ENCODE measurements at places on chromosomes 2 and 18.

DNA sequence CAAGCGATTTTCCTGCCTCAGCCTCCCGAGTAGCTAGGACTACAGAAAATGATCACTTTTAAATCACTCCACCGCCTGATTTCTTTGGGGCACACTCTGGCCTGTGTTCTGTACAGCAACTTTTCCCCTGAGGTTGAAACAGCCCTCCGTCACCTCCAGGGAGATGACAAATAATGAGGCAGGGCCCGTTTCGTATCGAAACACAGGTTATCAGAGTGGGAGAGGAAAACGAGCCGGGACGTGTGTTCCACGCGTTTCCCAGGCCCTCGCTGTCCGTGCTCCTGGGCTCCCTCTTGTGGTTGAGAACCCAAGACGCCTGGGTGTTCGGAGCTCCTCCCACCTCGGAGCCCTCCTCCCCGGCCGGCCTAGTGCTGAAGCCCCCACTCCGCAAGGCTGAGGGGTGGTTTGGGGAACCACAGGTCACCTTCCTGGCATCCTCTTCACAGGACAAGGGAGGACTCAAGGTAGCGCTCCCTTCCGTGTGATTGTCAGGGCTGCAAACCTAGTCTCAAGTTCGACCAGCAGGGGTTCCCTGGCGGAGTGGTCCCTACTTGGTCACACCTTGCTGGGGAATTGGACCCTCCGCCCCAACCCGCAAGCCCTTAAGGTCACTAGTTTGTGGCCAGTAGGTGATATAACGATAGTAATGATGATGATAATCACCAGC is 12.8 kb downstream of the ATP6V1B1 start:
- DNase-seq = peak; percentile 44

GRCh38 chr2:20917719-20918572 is 95.0 kb upstream of the LDAH start:
- DNase-seq = no peak

- no peak for DNase-seq
Observed at GRCh38 chr2:48883661-48884060, 128.1 kb upstream of the LHCGR start.

DNA sequence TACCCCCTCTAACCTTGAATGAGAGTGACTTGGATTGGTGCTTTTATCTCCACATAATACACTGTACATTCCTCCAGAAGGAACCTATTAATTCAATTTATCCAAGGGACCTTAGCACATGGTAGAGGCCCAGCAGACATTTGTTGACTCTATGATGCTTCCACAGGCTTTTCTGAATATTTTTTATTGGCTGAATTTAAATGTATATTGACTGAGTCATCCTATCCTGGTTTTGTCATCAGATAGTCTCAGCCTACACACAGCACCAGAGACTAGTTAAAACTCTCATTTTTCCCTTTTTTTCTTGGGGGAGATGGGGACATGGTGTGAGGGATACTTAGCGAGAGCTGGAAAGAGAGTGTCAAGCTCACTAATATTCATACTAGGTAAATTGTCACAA is 101.6 kb downstream of the LRRC30 start:
- DNase-seq = no peak

GRCh38 chr18:67864677-67865340 is 348.3 kb upstream of the DSEL start:
- DNase-seq = no peak

DNA sequence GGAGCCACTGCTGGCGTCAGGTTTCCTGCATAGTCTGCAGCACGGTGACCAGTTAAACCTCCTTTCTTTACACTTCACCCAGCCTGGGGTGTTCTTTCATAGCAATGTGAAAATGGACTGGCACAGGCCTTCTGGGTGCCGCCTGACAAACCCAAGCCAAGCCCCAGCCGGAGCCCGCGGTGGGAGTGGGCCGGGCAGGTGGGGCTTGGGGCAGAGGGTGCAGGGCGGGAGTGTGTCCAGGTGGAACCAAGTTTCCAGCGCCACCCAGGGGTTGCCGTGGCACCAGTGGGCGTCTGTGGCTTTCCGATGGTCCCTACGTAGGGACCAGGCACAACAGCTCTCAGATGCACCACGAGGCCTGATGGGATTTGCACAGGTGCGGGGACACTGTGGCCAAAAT is 75.8 kb downstream of the RTP5 start:
- DNase-seq = no peak

DNA sequence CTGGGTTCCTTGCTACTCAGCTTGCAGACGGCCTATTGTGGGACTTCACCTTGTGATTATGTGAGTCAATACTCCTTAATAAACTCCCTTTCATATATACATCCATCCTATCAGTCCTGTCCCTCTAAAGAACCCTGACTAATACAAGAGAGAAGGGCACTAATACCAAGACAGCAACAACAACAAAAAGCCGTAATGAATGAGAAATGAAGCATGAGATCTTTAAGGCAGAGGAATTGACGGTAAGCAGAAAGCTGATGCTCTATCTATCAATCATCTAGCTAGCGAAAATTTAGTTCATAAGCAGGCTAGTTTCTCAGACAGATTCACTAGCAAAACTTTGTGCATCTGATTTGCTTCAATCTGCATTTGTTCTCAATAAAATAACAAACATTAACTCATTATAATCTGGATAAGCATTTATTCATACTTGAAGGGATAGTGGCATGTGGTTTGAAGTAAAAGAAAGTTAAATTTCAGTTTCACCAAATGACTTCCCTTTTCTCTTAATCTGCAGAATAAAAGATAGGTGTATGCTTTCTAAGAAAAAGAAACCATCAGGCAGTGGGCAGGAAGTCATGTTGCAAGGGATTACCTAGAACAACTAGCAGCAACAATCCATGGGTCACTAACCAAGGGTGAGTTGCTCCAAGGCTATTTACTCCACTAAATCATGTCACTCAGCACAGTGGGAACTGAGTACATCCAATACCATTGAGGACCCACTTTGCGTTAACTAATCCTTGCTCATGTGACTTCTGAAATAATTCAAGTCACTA is 376.5 kb downstream of the TMEM182 start:
- DNase-seq = no peak

DNA sequence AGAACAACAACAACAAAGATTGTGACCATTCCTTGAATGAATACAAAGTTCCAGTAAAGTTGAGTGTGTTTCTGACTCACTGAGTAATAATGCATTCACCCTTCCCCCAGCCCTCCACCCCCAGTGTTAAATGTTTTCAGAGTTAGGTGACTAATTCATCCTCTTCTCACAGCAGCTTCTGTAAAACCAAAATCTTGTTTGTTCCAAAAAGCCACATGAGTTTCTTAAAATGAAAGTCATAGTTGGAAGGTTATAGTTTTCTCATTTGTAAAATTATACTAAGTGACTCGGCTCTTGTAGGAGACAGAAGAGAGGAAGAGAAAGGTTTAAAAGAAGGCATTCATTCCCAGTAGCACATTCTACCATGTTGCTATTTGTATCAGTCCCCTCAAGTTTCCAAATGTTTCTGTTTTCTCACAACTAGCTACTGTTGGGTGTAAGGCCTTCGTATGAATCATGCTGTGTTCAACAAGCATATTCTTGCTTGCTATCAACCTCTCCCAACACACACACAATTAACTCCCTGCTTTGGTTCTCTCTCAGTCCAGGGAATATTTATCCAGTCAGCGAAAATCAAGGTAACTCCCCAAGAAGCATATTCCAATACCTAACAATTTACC is 75.3 kb downstream of the MBD2 start:
- no peak for DNase-seq

- no peak for DNase-seq
Observed at GRCh38 chr18:6553234-6553900, 138.7 kb upstream of the L3MBTL4 start.

DNA sequence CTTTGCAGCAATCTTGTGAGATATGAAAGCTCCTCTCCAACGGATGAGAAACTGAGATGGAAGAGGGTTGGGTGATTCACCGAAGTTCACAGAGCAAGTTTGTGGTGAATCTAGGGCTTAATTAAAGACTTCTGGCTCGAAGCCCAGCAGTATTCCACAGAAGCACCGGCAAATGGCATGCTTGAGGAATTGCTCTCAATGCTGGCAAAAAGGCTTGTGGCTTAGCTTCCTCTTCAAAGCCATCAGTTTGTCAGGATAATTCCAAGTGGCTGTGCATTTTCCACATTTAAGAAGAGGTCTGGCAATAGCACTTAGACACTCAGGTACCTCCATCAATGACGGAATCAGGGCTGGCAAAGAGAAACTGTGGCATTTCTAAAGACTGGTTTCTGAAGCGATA is 98.7 kb upstream of the SLC66A3 start:
- no peak for DNase-seq

- no peak for DNase-seq
Observed at GRCh38 chr2:61255580-61256437, 93.8 kb downstream of the C2orf74 start.

- no peak for DNase-seq
Observed at GRCh38 chr2:190746971-190747761, 98.3 kb downstream of the NAB1 start.

GRCh38 chr2:98637401-98638147 is 29.2 kb downstream of the UNC50 start:
- no peak for DNase-seq

- DNase-seq = no peak
Observed at GRCh38 chr2:17539611-17540092, 844 bp upstream of the VSNL1 start.

DNA sequence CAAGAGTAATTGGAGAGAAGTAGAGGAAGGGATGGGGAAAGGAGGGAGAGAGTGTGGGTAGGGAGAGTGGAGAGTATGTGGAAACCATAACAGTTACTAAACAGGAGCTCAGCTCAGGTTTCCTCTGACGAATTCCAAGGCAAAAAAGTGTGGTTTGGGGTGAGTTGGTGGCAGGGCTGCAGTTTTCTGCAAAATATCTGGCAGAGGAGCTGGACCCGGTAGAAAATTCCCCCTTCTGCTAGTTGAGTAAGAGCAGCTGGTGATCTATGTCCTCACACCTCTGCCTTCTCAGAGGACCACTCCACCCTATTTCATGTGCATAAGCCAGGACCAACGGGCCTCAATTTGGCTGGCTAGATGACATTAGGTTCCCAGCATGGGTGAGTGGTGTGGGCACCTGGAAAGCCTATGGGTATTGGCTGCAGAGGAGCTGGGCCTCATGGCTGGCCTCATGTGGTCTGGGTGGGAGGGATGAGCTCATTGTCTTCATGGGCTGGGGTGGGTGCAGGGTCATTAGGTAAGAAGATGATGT is 13.2 kb downstream of the NRP2 start:
- no peak for DNase-seq

DNA sequence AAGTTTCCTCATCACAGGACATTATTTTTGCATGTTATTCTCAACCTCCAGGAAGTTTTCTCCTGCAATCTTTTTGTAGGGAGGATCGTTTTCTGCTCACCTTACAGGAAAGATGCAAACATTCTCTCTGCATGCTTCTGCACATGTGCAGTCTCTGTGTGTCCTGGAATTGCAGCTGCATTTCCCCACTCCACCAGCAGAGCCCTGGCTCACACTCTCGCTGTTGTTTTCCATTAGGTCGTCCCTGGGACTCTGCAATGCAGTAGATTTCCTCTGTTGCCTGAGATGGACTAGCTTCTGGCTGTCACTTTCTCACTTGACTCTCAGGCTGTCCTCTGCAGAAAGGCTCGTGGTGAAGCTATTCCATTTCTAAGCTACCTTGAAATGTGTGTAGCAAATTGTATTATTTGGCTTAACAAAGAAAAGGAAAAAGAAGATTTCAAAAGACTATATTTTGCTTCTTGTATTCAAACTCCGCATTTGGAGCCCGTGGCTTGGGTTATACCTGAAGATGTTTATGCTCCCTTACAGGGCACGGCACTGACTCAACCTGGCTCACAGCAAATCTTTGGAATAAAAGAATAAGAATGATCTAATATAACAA is 346.7 kb downstream of the RAD51AP2 start:
- DNase-seq = no peak

DNA sequence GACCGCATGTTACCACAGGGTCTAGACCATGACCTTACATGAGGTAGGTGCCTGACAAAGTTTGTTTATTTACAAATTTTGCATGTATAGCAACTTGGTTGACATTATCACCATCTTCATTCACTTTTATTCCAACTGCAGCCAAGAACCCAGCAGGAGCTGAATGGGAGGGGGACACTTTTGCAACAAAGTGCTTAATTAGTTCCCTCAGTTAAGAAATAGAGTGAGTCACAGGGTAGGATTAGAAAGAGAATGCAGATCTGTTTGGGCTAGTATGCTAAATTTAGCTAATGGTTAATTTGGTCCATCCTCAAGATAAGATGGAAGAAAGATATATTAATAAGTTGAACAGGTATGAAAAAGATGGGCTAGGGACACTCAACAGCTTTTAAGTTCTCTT is 678.9 kb downstream of the ARHGAP15 start:
- no peak for DNase-seq

- no peak for DNase-seq
Observed at GRCh38 chr2:207901401-207901800, 123.9 kb downstream of the PLEKHM3 start.

DNA sequence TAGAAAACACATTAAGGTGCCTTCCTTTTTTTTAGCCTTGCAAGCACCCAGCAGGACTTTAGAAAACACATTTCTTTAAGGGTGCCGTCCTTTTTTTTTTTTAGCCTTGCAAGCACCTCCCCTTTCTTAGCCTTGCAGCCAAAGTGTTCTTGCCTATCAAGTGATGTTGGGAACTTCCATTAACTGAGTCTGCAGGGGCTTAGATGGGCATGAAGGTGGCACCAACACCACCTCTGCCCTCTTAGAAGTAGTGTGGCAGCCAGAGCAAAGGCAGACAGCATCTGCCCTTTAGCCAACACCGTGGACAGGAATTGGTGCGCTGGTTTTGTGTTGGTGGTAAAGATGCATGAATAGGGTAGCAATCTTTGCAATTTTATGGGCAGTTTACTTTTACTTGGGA is 211.6 kb upstream of the SP5 start:
- no peak for DNase-seq

DNA sequence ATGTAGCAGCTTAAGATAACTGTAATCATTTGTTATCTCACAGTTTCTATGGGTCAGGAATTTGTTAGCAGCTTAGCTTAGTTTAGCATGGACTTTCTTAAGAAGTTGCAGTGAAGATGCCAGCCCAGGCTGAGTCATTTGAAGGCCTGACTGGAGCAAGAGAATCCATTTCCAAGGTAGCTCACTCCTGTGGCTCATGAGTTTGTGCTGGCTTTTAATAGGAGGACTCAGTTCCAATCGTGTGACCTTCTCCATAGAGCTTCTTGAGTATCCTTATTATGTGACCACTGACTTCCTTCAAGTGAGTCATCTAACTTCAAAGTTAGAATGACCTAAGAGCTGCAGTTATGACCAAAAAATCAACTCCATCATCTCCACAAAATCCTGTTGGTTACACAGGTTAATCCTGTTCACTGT is 1.4 kb downstream of the GPATCH11 start:
- no peak for DNase-seq

DNA sequence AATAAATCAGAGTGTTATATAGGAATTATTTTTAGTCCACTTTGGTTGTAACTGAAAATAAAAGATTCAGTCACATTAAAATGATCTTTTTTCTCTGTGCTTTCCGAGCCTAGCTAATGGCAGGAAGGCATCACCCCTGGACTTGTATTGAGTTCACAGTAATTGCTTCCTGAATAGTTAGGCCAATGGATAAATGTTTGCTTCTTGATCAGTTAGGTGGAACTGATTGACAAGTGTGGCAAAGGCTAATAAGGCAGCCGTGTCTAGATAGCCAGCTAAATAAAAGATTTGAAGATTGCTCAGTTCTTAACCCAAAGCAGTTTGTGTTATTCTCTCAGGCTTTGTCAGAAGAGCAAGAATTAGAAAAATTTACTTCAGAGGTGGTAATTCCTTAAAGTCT is 20.8 kb downstream of the FAM171B start:
- peak; percentile 46 for DNase-seq

GRCh38 chr2:37874470-37874869 is 50.6 kb upstream of the RMDN2 start:
- no peak for DNase-seq

- peak; percentile 29 for DNase-seq
Observed at GRCh38 chr2:103448495-103448894, 686.7 kb downstream of the TMEM182 start.

Data from NCI-H1092 (cell line).